ENCODE measurements at places on chromosomes 6 and 20.

- DNase-seq, result peak; percentile 60
Measured at GRCh38 chr6:31736021-31736767, at the start of gene CLIC1. Gene CLIC1 (minus strand): TSS chr6:31736530. CDS start chr6:31736300, 230 bp downstream.

DNA sequence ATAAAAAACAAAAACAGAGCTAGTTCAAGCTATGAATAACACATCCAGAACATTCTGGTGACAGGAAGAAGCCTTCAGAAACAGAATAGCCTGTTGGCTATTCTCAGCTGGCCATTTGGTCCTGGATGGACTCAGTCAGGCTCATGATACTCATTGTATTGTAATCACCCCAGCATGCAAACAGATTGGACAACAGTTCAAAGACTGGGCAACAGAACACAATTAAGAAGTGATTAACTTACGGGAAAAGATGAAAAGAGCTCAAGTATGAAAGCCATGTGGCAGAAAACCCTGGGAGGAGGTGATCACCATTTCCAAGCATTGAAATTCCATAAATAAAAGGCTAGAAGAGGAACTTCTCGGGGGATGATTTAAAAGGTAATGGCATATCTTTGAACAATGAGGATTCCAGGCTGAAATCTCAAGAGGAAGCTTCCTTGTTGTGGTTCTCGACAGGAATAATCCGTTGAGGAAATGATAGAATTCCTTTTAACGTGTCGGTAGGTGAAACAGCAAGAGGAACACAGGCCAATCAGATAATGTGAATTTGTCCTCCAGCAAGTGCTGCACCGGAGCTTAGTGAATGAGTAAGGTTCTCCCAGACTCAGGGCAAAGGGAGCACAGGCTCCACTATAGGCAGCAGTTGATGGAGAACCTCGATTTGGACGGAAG lies 172.4 kb downstream of the BCAS1 start:
- no peak for DNase-seq

DNA sequence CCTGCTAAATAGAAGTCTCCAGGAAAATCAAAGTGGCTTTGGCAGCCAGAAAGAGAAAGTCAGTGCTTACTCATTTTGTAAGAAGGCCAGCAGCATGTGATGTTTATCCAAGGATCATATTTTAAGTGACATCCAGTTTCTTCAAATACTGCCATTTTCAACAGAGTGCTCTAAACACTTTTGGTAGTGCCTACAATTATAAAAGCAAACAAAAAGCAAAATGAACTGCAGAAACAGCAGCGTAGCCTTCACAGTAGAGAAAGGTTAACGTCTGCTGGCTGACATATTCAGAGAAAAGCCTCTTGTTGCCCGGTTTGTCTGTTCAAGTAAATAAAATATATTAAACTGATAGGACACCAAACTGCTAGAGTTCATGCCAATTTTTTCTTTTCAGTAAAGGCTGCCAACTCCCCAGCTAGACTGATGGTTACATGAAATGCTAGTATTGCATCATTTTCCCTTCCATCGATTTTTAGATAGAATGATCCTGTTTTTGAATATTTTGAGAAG lies 705.7 kb upstream of the SLC35B3 start:
- no peak for DNase-seq

DNA sequence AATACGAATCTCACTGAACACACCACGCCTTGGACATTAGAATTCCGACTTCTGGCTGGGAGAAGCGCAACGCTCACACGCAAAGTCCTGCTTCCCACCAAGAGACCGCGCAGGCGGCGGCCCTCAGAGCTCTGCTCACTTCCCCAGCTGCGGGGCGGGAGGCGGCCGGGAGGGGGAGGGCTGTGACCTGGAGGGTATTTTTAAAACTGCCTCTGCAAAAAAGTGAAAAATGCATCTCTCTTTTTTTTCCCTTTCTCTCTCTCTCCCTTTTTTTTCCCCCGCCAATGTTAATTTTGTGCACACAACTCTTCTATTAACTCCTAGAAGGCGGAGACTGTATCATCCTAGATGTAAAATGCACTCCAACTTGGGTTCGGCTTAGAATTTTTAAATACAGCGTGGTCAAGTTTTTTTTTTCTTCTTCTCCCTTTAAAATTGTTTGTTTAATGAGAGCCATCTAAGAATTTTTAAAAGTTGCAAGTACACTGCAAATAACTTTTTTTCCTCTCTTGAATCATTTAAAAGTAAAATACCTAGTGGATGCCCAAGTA lies 66.4 kb downstream of the STX11 start:
- DNase-seq, result no peak

GRCh38 chr20:11137688-11138087 lies 463.9 kb upstream of the JAG1 start:
- no peak for DNase-seq

- DNase-seq, result no peak
Measured at GRCh38 chr20:44151621-44152416, 35.2 kb downstream of the JPH2 start.

GRCh38 chr6:157728183-157728881 lies 94.7 kb upstream of the SNX9 start:
- DNase-seq, result no peak

GRCh38 chr6:56853541-56853940 lies 101.4 kb upstream of the BEND6 start:
- no peak for DNase-seq

DNA sequence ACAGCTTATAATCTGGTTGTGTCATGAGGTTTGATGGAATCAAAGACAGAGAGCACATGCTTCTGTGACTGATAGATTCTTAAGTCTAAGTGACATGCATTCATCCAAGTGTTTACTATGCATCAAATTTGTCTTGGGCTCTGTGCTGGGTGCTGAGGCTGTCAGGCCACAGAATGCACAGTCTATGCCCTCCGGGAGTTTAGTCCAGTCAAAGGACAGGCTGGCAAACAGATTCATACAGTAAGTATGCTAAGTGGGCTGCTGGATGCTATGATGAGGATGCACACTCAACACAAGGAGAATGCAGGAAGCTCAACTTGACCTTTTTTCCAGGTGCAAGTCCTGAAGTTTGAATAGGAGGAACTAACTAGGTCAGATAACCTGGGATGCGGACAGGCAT lies 146.7 kb downstream of the UST start:
- no peak for DNase-seq

DNA sequence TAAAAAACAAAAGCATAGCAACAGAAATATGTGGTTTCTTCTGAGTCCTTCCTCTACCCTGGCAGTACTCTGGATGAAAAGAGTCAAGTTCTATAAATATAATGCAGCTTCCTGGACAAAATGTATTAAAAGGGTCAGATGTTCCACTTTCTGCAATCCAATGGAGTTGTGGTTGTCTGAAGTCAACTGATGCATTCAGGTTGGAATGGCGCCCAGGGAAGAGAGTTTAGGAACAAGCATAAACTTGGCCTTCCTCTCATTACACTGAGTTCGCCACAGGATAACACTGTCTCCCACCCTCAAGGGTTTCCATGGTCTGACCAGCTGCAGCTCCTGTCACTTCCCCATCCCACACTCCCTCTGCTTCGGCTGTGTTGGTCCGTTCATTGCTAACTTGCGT lies 66.4 kb downstream of the PLEKHG1 start:
- DNase-seq, result no peak

GRCh38 chr6:142958343-142958742 lies 13.4 kb upstream of the HIVEP2 start:
- no peak for DNase-seq

DNA sequence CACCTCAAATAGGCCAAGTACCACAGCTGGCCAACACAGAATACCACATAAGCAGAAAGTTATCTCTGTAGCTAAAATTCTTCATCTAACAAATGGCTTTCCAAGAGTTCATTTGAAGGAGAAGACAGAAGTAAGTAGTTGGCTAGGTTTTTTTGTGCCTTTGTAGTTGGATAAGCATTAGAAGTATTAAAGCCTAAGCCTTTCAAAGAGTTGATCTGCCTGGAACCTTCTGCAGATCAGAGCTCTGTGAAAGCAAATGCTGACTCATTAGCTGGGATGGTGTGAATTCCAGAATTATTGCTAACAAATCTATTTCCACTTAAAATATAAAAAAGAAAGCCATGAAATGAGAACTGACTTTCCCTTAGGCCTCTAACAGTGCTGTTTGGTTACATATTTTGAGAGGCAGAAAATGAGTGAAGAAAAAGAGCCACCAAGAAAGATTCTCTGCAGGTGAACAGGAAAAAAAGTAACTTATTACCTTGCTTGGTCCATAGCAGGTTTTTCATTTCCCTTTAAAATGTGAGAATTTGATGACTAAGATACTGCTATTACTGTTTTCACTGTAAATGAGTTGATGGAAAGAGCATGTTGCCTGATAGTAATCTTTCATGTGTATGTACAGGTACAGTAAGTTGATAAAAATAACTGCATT lies 763.2 kb upstream of the FLRT3 start:
- DNase-seq, result no peak

GRCh38 chr6:3108746-3109414 lies 9.6 kb upstream of the BPHL start:
- DNase-seq, result no peak

DNA sequence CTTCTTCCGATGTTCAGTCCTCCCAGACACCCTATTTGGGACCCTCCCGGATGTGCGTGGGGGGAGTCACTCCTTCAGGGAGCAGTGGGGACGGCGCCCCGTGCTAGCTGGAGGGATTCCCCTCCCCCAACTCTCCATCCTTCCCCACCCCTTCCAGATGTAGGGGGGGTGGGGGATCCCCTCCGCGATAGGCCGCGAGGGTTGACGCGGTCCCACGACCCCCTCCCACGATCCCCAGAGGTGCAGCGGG lies 548 bp downstream of the GNL1 start:
- DNase-seq, result no peak

- no peak for DNase-seq
Measured at GRCh38 chr6:50353603-50354002, 303.9 kb upstream of the DEFB112 start.

- no peak for DNase-seq
Measured at GRCh38 chr6:7260291-7261031, 52.5 kb downstream of the SSR1 start.

GRCh38 chr20:37375227-37375626 lies 29.3 kb downstream of the SRC start:
- no peak for DNase-seq

DNA sequence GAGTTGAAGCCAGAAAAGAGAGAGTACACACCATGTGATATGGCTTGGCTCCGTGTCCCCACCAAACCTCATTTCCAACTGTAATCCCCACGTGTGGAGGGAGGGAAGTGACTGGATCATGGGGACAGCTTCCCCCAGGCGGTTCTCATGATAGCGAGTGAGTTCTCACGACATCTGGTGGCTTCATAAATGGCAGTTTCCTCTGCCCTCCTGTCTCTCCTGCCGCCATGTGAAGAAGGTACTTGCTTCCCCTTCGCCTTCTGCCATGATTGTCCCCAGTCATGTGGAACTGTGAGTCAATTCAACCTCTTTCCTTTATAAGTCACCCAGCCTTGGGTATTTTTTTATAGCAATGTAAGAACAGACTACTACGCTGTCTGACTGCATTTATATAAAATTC lies 40.3 kb downstream of the TAF4 start:
- DNase-seq, result no peak

- no peak for DNase-seq
Measured at GRCh38 chr6:90169374-90169773, 127.3 kb downstream of the BACH2 start.

Data from stimulated activated CD8-positive, alpha-beta memory T cell treated with anti-CD3 and anti-CD28 coated beads, Interleukin-15, amount 100 ng/mL, for 4 hours (primary cell).